Stimulated activated CD4-positive, alpha-beta T cell treated with anti-CD3 and anti-CD28 coated beads, Interleukin-15, amount 100 ng/mL, for 1 hour (primary cell): ENCODE measurements at places on chromosomes 12 and 14.
A peak's percentile ranks its signal among the peaks of the same experiment; 100 is the strongest.

- no peak for DNase-seq
Measured at GRCh38 chr12:70828351-70828750, 92.2 kb downstream of the PTPRR start.

DNA sequence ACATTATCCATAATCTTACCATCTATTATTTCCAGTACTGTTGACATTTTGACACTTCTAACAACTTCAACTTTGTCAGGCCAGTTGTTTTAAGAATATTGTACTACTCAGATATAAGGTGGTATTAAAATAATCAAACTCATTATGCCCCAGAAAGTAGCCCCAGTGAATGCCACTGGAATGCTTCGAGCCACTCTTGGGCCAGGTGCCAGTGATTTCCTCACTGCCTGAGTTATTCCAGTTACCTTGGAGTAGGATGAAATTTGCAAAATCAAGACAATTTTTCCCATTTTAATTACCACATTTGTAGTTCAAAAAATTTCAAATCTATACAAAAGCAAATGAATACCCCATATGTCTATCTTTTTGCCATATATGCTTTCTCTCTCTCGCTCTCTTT is 9.2 kb downstream of the CIPC start:
- DNase-seq, result no peak

DNA sequence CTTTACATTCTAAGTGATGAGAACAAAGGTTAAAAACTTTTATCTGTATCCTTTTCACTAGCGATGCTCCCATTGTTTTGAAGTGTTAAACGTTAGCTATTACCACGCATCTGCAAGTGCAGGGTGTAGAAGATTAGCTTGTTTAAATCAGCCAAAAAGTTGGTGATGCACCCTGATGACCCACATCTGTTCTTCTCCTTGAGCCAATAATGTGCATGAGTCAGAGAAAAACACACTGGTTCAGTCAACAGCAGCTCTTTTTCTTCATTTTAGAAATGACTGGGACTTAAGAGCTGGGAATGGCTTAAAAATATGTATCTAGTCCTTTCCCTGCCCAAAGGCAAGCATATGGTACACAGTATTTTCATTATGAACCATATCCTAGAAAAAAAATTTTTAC is 323.5 kb upstream of the PDE3A start:
- DNase-seq, result no peak

DNA sequence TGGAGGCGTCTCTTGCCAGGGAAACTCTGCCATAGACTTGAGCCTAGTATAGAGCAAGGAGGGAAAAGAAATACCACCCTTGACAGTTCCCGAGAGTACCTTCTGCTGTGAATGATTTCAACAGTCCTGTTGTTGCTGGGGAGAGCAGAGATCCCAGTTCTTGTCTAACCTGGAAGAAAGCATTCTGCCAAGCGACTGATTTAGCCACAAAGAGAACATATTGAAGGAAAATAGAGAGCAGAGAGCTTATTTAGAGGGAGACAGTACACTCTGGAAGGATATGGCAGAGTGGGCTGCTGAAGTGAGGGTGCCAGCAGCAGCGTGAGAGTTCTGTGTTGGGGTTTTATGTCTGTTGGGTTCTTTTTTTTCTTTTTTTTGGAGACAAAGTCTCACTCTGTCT is 966.9 kb upstream of the TMEM132C start:
- no peak for DNase-seq

GRCh38 chr12:5612556-5613410 is 180.9 kb downstream of the NTF3 start:
- no peak for DNase-seq

DNA sequence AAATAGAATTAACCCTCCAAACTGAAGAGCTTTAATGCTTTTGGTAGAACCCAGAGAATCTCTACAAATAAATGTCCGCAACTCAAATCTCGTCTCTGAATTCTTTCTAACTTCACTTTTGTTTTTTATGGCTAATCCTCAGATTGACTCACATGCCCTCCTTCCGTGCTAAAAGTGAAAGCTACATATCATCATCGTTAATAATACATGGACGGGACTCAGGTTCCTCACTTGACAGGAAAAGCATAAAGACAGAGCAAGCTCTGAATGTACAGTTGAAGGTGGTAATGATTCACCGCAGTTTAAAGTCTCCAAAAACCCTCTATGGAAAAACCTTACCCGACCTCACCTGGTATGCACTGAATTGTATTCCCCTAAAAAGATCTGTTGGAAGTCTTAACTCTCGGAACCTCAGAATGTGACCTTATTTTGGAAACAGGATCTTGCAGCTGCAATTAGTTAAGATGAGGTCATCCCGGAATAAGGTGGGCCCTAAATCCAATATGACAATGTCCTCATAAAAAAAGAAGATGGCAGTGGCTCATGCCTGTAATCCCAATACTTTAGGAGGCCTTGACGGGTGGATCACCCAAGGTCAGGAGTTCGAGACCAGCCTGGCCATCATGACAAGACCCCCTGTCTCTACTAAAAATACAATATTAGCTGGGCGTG is 147.4 kb upstream of the FOXN3 start:
- DNase-seq, result no peak

DNA sequence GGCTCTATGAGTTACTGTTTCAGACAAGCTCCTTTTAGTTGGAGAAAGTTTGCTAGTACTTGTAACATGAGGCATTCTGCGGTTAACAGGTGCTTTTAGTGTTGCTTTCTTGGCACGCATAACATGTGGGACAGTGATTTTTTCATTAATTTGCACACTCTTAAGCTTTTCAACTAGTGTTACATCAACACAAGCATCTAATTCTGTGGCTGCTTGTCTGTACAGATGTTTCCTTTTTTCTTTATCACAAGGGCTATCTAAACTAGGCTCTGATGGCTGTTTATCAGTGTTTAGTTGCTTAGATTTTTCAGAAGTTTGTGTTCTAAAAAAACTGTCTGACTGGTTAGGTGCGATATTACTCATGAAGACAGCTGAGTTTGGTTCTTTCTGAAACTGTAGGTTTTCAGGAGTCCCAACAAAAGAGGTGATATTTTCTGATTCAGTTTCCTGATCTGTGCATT is 120.1 kb downstream of the RALGAPA1 start:
- DNase-seq, result no peak

- no peak for DNase-seq
Measured at GRCh38 chr14:24463884-24464785, 21.6 kb upstream of the SDR39U1 start.

DNA sequence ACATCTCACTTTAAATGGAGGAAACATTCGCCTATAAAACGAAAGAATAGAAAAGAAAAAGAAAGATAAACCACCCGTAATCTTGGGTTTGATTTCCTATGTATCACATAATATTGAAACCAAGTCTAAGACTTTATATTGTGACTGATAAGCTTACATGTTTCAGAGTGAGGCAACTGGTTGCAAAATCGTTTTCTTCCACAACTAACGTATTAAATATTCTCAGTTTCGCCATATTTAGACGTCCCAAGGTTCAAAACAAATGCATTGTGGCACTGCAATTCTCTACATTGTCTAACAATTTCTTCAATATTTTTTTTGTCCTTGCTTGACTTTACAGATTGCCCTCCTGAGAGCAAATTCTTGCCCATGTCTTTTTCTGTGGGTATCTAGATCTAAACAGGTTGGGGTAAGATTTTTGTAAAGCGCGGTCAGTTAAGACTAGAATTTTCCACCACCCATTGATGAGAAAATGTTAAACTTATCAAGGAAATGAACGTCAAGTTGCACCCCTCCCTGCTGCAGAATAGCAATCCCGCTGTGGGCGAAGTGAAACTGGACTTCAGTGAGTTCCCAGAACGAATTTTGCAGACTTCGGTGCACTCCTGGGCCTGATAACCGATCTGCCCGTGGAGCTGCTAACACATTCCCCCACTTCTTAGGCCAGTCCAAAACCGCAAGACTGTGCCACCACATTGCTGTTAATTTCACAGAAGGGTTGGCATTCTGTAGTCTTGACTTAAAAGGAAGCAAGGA is 2.7 kb downstream of the TBX3 start:
- no peak for DNase-seq

- DNase-seq, result no peak
Measured at GRCh38 chr14:72645706-72646105, 248.2 kb downstream of the DPF3 start.

DNA sequence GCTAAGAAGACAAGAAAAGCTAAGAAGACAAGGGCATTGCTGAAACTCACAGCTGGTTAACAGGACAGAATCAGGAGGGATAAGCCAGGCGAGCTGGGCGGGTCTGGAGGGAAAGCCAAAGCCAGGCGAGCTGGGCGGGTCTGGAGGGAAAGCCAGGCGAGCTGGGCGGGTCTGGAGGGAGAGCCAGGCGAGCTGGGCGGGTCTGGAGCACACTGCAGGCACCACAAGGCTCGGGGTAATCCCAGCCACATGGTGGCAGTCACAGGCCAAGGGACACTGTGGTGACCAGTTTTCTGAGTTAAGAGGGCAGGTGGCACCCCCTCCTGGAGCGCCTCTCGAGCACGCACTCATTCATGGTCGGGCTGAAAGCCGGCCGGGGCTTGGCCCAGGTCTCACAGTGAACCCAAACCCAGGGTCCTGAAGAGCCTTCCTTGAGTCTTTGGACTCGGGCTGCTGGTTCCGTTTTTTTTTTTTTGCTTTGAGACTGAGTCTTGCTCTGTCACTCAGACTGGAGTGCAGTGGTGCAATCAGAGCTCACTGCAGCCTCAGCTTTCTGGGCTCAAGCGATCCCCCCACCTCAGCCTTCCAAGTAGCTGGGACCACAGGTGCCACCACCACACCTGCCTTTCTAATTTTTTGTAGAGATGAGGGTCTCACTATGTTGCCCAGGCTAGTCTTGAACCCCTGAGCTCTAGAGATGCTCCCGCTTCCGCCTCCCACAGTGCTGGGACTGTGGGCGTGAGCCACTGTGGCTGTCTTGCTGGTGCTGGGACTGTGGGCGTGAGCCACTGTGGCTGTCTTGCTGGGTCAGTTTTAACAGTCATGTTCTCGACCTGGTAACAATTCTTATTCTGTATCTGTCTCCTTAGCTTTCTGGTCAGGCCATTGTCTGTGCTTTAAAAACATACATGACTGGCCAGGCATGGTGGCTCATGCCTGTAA is 40.2 kb downstream of the HSP90AA1 start:
- DNase-seq, result no peak

GRCh38 chr12:10320643-10321042 is 13.0 kb downstream of the KLRD1 start:
- no peak for DNase-seq

DNA sequence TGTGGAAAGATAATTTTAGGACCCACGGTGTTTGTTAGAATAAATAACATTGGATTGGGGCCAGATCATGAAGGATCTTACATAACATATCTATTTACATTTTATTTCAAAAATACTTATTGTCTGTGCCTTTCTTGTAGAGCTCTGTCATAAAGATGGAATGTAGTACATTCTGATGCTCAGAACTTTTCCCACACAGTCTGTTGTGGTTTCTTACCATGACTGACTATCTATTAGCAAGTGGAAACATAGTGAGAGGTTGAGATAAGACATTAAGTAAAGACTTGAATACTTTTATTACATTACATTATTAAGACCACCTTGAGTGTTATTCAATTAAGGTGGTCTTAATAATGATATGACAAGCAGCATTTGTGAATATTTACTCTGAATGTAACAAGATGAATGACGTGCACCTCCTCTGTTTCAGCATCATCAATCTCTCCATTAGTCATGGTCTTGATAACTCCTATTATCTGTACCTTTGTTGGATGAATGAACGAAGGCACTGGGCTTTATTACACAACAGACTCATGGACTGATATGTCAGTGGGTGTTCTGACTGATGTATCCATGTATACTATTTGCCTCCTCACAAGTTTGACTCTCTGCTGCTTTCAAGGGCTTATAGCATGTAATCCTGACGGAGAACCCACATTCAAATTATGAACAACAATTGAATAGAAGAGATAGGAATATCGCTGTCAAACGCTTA is 883.0 kb upstream of the FLRT2 start:
- no peak for DNase-seq

- DNase-seq, result peak; percentile 42
Measured at GRCh38 chr14:93994919-93995682, 2.0 kb upstream of the CCDC197 start.

- DNase-seq, result no peak
Measured at GRCh38 chr14:101772770-101773169, 11.3 kb downstream of the PPP2R5C start.

DNA sequence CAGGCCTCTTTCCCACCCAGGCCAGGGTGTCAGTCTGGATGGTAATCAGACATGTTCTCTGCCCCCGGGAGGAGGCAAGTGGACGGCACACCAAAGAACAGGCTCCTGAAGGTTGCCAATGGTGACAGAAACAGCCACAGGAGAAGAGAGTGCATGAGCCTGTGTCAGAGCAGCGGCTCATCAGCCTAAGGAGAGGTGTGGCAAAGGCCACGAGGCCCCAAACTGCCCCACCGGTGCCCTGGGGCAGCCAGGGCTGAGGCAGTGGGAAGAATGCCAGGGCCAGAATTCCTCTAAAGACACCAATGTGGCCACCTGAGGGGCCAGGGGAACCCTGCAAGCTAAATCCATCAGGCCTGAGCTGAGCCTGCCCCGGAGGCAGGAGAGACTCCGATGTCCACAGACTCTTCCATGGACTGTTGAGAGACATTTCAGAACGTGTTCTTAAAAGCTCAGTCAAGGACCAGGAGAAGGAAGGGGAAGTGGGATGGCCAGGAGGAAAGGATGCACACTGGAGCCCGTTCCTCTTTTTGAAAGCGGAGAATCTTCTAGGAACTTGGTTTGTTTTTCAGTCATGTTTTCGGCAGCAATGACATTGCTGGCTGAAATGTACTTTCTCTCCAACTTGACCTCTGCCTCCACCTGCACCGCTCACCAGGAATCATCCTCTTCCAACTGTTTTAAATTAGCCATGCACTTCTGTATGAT is 176.3 kb upstream of the FKBP4 start:
- no peak for DNase-seq
